Pulmonary artery endothelial cell (primary cell): ENCODE measurements at places on chromosomes 6 and 20. TPM values are rescaled to one million over a fixed set of nuclear protein-coding genes. Genes with fewer than 3 reads are reported as not detected.

DNA sequence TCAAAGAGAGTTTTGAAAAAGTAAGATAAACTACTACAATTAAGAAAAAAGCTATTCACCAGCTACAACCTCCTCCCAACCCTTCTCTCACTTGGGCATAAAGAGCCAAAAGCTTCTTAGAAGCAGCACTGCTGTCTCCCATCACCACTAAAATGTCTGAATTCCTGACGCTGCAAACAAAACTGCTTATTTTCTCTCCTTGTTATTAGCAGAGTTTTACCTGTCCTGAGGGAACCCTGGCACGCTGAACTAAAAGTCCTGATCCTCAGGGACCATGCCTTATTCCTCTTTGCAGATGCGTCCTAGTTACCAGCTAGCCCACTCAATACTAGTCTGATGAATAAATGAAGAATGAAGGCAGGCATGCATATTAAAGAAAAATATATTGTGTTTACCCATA, 1.1 kb downstream of the HACE1 start:
- no peak for DNase-seq

DNA sequence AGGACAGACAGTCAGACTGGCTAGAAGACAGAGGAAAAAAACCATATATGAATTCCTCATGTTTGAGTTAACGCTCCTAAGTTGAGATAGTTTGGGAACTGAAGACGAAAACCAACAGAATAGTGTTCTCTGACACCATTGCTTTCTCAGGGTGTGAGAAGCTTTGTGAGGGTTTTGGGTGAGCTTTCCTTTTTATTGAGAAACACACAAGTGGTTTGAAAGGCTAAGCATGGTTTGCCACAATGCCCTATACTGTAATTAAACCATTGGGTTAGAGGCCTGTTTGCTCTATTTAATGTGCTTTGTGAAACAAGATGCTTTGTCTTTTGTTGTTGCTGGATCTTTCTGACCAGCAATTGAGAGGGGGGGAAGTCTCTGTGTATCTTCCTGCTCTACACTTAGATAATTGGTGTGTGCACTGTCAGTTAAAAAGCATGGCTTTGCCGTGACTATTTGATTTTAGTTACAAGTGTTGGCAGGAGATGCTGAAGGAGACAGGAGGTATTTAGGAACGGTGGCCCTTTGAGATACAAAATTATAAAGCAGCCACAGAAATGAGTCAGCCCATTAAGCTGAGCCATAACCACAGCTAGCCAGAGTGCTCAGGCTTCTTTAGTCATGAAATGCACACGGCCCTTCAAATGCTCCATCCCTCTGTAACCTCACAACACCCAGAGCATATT, 273.0 kb upstream of the PREP start:
- DNase-seq = no peak

- no peak for DNase-seq
These were observed 147.7 kb downstream of the SH3BGRL2 start for GRCh38 chr6:79778816-79779215.

DNA sequence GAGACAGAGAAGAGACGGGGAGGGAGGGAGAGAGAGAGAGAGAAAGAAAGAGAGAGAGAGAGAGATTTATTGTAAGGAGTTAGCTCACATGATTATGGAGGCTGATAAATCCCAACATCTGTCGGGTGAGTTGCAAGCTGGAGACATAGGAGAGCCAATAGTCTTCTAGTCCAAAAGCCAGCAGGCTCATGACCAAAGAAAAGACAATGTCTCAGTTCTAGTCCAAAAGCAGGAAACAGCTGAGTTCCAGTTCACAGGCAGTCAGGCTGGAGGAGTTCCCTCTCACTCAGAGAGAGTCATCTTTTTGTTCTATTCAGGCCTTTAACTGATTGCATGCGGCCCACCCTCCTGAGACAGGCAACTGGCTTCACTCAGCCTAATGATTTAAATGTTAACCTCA, 416.6 kb downstream of the PREX1 start:
- DNase-seq = no peak

- no peak for DNase-seq
These were observed 329.9 kb downstream of the CDC5L start for GRCh38 chr6:44717431-44717830.

- no peak for DNase-seq
These were observed 204.2 kb upstream of the ASCC3 start for GRCh38 chr6:101085327-101085726.

- no peak for DNase-seq
These were observed 2.2 kb downstream of the ADGRF4 start for GRCh38 chr6:47700596-47700995.

Gene SLC22A2
- not detected in 2 replicates for total RNA-seq

Gene FERMT1
- total RNA-seq = 1.1 and 2.2 TPM in 2 replicates
